Hepatocyte (in vitro differentiated cells): ENCODE measurements at places on chromosomes 3 and 15. TPM values are rescaled to one million over a fixed set of nuclear protein-coding genes. Genes with fewer than 3 reads are reported as not detected.

The CILP gene
- 62.9 and 67.1 TPM in 2 replicates for total RNA-seq

The GOLGA6D gene
- 0.76 TPM in 1 of 2 replicates, not detected in the other for total RNA-seq

The NCKIPSD gene
- 19.9 and 23.4 TPM in 2 replicates for total RNA-seq

The CLDN11 gene
- 21.9 and 29.5 TPM in 2 replicates for total RNA-seq

The PTH1R gene
- 13.9 and 14.5 TPM in 2 replicates for total RNA-seq

DNA sequence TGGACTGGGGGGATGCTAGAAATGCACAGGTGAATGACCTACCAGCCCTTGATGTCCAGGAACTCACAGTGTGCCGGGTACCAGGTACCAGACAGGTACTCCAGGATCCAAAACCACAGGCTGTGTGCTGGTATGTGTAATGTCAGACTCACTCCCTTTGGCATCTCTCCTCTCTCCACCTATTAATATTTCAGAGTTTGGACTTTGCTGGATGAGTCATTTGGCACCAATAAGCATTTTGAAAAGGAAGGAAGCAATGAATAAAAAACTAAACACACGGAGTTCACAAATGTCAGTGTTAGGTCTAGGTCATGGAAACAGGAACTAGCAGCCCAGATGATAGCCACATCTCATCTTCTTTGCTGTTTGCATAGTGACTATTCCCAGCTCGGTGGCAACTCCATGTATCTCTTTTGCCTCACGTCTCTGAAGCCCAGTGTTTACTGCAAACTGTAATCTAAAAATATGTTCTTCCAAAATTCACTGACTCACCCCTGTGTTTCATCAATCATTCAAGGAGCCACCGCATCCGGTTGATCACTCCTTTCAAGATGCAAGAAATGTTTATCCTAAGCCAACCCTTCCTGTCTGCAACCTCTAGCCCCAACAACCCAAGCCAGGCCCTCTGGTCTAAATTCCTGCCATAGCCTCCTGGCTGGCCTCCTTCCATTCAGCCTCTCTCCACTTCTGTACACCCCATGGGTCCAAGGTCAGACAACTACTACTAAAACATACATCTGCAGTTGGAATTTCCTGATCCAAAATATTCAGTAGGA lies 8.4 kb downstream of the ITGB5 start:
- DNase-seq, result peak; percentile 40

DNA sequence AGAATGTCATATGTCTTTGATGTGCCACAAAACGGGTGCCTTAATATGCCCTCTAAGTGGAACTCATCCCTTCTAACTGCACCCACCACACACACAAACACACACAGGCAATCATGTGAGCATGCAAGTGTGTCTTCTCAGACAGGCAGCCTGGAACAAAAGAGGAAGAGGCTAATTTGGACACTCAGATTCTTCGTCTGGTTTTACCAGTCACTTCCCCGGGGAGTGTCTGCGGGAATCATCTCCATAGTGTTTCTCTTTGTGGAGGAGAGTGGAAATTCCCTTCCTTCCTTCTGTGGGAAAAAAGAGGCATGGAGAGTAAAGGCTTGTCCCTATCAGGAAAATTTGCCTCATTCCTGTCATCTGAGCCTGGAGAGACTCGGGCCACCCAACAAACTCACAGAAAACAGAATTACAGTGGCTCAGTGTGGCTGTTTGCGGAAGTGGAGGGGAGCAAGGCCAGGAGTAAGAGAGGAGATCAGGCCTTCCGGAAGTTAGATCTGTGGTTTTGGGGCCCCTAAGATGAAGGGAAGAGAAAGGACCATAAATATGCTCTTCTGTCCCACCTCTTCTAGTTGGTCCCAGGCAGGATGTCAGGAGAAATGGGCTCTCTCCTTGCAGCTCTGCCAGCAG lies 212.6 kb upstream of the SEMA6D start:
- DNase-seq, result no peak

- no peak for DNase-seq
Measured at GRCh38 chr3:159726231-159726964, 262.2 kb upstream of the IL12A start.

- DNase-seq, result no peak
Measured at GRCh38 chr15:63134245-63134985, 12.8 kb downstream of the LACTB start.

GRCh38 chr3:172536993-172537419 lies 13.8 kb upstream of the TNFSF10 start:
- no peak for DNase-seq

- peak; percentile 56 for DNase-seq
Measured at GRCh38 chr15:35444557-35445204, 101.3 kb downstream of the DPH6 start.

DNA sequence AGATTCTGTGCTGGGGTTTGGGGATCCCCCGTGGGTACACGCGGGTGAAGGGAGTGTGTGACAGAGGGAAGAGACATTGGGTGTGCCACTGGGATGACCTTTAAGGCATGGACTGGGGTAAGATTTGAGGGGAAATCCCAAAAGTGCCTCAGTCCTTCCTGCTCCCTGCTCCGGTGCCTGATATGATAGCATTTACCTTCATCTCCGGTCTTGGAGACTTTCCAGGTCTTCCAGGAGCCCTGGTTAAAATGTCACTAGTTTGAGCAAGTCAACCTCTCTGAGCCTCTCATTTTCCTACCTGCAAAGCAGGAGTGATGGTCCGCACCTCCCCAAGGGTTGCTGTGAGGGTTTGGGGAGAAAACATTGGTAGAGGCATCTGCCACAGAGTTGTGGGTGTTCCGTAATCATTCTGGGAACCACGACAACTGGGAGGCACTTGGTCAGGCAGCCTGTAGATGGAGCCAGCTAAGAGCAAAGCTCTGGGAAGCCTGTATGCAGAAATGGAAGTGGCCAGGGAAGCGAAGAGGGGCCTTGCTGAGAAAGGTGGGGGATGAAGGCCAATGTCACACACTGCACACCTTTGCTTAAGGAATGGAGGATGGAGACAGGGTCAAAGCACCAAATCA lies 33.9 kb upstream of the KIF23 start:
- DNase-seq, result no peak

- DNase-seq, result no peak
Measured at GRCh38 chr3:8732413-8732812, 1.2 kb upstream of the CAV3 start.

GRCh38 chr3:101084404-101084803 lies 91.2 kb upstream of the ABI3BP start:
- DNase-seq, result no peak

DNA sequence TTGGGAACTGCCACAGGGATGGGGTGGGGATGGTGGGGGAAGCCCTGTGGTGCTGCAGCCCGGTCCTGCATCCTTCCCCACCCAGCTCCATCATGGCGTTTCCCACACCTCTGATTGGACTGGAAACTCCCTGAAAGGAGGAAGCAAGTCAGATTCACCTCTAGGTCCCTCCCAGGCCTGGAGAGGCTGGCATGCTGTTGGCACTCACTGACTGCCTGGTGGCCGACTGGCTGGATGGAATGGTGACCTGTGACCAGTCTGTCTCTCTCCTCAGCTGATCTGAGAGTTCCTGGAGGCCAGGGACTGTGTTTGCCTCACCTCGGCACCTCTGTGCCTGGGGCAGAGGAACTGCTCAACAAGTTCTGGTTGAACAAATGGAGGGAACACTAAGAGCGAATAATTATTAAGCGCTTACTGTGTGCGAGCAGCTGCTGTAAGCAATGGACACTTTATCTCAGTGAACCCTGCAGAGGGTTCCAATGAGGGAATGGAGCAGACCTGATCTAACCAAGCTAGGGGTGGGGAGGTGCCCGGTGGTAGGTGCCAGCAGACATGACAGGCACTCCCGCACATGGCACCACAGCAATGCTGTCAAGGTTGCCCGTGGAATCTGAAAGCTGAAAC lies 3.5 kb upstream of the HHATL start:
- DNase-seq, result no peak

GRCh38 chr3:159045279-159045885 lies 243.5 kb downstream of the MFSD1 start:
- DNase-seq, result no peak

DNA sequence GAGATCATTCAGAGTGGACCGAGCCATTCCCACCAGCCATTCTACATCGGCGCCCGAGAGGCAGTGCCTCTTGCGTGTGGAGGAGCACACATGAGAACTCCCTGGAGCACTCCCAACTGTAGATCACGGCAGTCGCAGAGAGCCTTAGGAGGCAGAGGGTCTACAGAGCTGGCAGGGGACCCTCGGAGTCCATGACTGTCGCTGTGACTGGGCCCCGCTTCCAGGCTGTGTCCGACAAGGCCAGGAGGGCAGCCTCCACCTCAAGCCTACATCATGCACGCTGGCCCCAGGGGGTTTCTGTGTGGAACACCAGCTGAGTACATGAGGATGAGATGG lies 159.0 kb downstream of the CHSY1 start:
- no peak for DNase-seq

- DNase-seq, result no peak
Measured at GRCh38 chr3:104044002-104044401, 1322.7 kb upstream of the ALCAM start.

- peak; percentile 63 for DNase-seq
Measured at GRCh38 chr3:190036631-190037030, 84.1 kb downstream of the P3H2 start.

- no peak for DNase-seq
Measured at GRCh38 chr3:15345608-15346137, 13.3 kb upstream of the SH3BP5 start.

DNA sequence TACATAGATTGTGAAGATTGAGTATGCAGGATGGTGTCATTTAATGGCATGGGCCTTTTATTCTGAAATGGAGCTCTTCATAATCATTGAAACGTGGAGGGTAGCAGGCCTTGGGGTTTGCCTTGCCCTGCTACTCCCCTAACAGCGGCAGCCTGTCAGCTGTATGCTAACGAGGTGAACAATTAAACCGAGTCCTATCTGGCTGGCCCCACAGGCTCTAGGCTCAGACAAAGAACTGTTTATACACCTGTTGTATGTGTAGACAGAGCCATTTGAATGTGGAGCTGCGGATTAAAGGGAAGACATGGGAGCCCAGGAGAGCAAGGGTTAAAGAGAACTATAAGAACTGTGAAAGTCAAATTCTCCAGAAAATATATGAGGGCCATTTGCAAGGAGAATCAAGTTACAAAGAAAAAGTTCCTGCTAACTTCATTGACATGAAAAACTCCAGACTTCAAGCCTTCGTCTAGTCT lies 116.7 kb upstream of the CGNL1 start:
- DNase-seq, result no peak

GRCh38 chr3:67357610-67358458 lies 296.6 kb downstream of the SUCLG2 start:
- peak; percentile 73 for DNase-seq

- peak; percentile 93 for DNase-seq
Measured at GRCh38 chr3:181711325-181712135, at the start of gene SOX2. Gene SOX2, plus strand, starts transcription at chr3:181711925. Its CDS starts 436 bp downstream, at chr3:181712361.

- peak; percentile 94 for DNase-seq
Measured at GRCh38 chr15:77944002-77944867, 133.3 kb downstream of the TBC1D2B start.

DNA sequence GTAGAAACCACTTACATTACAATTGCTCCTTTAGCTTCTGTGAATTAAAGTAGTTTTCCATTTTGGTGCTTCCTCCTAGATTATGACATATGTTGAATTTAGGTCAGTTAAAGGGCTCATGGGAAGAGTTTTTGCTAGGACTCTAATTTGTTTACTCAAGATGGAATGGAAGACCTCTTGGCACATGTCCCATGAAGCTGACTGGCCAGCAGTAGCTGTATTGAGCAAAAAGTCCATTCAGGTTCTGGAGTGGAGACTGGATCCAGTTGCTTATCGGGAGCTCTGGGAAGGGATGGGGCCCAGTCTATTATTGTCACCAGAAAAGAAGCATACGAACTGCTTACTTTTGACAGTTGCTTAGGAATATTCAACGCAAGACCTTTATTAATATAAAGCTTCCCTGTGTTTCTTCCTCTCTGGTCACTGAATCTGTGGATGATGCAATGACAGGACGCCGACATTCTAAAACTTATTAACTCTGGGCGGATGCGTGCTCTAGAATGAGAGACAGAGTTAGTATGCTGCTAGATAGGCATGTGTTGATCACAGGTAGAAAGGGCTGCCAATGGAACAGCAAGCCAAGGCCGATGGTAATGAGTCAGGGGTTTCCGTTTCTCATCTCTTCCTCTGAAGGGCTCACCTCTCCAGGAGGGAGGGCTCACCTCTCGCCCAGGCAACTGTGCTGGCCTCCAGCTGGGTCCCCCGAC lies 155.8 kb downstream of the NR1D2 start:
- DNase-seq, result peak; percentile 6
